NCI-H446 (cell line): ENCODE measurements at places on chromosomes 12 and 14.

DNA sequence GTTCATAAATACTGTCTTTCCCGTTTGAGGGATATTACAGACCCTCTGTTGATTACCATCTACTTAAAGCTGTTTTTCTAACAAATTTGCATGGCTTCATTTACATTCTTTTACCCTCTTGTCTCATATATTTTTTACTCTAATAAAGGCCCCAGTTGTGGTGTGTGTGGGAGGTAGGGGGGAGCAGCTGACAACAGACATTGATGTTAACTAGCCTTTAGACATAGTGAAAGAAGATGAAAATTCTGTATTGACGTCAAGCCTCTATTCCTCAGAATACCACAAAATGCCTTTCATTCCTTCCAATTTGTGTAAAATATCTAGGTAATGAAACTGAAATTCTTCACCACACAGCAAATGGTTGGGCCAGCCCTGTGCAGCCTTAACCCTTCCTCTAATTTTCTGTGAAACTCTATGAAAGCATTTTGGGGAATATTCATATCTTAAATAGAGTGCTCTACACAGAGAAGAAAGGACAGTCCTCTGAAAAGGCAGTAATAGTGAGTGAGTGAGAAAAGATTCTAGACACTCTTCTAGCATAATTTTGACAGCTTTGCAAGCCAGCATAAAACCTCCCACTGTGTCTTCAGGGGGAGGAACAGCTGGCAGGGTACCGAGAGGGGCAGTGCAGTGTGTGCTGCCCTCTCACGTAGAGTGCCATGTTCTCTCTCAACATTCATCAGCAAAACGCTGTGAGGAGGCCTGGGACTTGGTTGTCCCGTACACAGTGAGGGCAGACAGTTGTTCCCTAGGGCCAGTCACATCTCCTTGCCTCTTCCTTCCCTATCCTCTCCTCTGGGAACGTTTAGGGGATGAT lies 20.1 kb upstream of the CERS5 start:
- peak; percentile 49 for DNase-seq

DNA sequence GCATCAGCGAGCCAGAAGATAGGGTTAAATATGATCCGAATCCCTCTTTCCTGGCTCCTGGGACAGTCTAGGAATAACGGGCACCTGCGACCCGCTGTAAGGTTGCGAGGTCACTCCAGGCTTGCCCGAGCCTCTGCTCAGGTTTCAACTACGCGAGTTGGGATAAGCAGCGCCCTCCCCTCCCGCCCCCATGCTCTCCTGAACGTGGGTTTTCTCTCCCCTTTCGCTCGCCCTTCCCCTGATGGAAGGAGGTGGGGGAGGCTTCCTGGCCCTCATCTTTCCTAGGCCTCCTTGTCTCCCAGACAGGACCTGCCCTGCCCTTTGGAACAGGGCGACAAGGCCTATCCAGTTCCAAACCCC lies 753 bp upstream of the ATP5MC2 start:
- DNase-seq: no peak

DNA sequence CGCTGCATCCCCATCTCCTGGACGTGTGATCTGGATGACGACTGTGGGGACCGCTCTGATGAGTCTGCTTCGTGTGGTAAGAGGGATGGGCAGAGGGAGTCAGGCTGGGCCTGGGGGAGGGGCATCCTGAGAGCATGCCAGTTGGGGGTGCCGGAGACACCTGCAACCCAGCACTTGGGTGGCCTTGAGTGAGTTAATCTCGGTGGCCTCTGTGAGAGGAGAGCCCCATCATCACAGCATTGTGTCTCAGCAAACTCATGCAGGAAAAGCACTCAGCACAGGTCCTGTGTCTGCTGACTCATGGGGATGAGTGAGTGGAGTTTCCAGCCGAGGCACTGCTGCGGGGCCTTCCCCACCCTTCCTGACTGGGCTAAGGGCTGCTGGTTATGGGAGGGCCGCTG lies 19.6 kb upstream of the LRP1-AS start:
- no peak for DNase-seq

GRCh38 chr14:104547310-104547997 lies 32.1 kb upstream of the C14orf180 start:
- no peak for DNase-seq

- DNase-seq: no peak
Observed at GRCh38 chr14:106487600-106487999, 961.2 kb downstream of the TMEM121 start.

DNA sequence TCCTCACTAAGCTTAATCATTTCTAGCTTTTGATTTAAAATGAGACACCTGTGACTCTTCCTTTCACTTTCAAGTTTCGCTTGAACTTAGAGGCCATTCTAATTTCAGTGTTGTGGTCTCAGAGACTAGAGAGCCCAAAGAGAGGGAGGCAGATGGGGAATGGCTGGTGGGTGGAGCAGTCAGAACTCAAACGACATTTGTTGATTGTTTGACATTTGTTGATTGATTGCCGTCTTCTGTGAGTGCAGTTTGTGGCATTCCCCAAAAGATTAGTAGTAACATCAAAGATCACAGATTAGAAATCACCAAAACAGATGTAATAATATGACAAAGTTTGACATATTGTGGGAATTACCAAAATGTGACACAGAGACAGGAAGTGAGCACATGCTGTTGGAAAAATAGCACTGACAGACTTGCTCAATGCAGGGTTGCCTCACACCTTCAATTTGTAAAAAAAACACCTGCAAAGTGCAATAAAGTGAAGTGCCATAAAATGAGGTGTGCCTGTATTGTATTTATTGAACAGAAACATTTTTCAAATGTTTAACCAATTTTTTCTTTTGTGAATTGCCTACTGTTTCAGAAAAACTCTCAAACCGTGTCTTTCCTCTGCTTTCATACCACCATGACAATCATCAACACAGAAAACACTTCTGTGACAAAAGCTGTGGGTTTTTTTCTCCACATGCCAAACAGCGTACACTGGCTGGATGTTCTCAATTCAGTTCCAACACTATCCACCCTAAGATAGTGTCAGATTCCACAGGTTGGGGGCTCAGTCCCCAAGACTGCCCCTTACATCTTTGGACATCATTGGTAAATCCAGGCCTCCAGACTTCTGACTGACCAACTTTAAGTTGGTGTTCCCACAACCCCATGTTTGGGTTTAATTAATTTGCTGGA lies 376.3 kb upstream of the RGS6 start:
- DNase-seq: no peak

GRCh38 chr12:79119796-79120195 lies 255.2 kb downstream of the SYT1 start:
- DNase-seq: no peak

DNA sequence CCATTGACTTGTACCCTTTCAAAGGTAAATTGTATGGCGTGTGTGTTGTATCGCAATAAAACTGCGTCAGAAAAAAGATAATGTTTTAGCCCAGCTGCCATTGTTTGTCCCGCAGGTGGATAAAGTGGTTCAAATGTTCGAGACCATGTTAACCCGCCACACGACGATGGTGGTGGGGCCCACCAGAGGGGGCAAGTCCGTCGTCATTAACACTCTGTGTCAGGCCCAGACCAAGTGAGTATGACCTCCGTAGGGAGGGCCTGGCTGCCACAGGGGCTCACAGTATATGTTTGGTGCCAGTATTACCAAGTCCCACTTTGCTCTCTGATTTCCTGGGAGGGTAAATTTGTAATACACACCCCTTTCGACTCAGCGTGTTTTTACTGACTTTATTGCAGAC lies 96.9 kb downstream of the DNAH10 start:
- no peak for DNase-seq

DNA sequence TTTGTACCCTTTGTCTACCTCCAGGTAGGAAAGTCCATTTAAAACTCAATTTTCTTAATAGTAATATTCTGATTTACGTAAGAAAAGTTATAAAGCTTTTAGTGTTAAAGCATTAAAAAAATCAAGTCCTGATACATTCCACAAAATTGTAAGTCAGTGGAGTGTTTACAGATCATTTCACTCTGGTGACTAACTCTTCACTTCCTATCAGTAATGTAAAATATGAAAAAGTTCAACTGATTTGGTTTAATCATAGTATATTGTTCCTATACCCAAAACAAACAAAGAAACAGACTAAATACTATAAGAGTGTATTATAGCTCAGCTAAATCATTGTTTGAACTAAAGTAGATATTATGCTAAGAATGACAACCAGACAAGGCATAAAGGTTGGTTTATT lies 85.9 kb downstream of the VEZT start:
- no peak for DNase-seq

DNA sequence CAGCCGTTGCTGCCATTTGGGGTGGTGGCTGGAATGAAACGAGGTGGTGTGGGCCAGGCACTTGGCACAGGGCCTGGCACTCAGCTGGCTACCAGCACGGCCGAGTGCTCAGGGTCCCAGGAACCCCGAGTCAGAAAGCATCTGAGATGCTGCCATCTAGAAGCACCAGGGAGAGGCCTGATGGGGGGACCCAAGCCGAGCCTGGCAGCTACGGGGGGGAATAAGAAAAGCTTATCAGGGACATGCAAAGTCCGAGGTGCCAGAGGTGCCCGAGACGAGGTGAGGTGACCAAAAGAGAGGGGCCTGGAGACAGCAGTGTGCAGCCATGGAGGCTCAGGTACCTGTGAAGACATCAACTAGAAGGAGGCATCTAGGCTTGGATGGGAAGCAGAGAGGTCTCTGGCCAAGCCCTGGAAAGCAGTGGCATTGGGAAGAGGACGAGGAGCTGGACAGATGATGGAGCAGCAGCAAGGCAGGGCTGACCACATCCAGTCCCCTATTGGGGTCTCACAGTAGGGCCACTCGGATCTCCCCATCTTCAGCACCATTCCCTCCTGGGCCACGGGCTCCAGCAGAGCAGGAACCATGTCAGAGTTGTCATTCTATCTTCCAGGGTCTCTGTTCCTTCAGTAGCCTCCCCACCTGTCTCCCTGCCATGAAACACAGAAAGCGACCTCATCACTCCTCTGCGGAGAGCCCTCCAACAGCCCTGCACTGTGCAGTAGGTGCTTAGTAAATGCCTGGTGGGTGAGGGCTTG lies 59.3 kb upstream of the DIO3 start:
- no peak for DNase-seq

DNA sequence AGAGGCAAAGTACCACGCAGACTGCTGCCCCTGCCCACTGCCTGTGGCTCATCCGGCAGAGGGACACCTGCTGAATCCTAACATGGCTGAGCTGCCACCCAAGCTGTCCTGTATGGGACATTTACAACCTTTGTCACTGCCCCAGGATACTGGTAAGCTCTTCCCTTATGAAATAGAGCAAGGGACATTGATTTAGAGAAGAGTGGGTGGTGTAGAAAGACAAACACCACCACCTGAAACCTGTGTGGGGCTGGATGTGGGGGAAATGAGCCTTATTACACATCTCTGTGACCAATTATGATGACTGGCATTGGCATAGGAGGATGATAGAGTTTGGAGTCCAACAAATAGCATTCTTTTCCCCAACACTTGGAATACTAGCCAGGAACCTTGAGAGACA lies 81.2 kb upstream of the GZMB start:
- DNase-seq: no peak

DNA sequence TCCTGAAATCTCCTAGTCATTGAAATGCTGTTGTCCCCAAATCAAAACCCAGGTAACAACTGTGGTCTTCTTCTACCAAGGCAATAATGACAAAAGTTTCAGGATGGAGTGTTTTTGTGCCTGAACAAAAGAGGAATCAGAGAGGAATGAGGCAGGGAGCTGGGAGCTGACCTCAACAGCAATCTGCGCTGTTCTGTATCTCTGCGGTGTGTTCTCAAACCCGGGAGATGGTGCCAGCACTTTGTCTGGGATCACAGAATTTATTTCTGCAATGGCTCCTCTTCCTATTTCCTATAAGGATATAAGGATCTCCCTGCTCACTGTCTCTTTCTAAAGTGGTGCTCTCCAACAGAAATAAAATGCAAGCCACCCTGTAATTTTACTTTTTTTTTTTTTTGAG lies 449 bp upstream of the GLT8D2 start:
- no peak for DNase-seq

- DNase-seq: no peak
Observed at GRCh38 chr12:82314406-82314892, 43.7 kb downstream of the CCDC59 start.

DNA sequence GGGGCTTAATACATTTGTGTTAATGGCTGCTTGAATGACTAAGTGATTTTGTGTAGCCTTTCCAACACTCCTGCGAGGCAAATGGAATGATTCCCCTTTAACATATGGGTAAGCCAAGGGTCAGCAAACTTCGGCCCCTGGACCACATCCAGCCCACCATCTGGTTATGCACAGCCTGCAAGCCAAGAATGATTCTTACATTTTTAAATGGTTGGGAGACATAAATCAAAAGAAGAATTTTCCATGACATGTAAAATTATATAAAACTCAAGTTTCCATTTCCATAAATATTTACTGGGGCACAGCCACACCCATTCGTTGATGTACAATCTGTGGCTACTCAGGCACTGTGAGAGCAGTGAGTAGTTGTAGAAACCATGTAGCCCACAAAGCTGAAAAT lies 9.0 kb downstream of the SLC8B1 start:
- peak; percentile 50 for DNase-seq

GRCh38 chr12:50723865-50724264 lies 40.0 kb upstream of the ATF1 start:
- no peak for DNase-seq

GRCh38 chr12:118425364-118425763 lies 49.0 kb downstream of the SUDS3 start:
- no peak for DNase-seq

DNA sequence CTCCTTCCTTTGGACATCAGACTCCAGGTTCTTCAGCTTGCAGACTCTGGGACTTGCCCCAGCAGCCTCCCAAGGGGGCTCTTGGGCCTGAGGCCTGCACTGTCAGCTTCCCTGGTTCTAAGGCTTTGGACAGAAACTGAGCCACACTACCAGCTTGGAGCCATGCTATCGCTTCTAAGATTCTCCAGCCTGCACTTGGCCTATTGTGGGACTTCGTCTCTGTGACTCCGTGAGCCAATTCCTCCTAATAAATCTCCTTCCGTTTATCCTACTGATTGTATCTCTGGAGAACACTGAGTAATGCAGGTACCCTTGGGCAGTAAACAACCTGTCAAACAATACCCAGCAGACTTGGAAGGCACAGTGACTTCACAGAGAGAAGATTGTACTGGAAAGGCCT lies 24.9 kb upstream of the RHOJ start:
- DNase-seq: no peak

- DNase-seq: no peak
Observed at GRCh38 chr14:99571303-99571986, 32.6 kb downstream of the CCDC85C start.

- no peak for DNase-seq
Observed at GRCh38 chr14:102827716-102828115, 50.5 kb downstream of the TRAF3 start.

DNA sequence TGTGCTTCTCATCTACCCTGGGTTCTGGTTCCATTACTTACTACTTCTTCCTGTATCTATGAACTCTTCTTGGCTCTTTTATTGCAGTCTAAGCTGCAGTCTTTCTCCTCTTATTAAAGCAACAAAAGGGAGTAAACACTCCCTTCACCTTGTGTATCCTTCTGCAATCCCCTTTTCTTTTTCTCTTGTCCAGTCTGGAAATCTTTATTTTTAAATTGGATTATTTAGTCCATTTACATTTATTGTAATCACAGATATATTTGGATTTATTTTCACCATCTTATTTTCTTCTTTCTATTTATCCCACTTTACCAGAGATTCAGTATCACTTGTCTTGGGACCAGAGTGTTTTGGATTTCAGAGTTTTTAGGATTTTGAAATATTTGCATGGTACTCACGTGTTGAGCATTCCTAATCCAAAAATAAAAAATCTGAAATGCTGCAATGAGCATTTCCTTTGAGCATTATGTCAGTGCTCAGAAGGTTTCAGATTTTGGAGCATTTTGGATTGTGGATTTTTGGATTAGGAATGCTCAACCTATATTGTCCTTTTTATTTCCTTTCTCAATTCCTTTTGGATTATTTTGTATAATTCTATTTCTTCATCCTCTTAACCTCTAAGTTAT lies 6.8 kb upstream of the ACVR1B start:
- DNase-seq: no peak
